Fibroblast of the aortic adventitia (primary cell): ENCODE measurements at places on chromosomes 7 and 10.

DNA sequence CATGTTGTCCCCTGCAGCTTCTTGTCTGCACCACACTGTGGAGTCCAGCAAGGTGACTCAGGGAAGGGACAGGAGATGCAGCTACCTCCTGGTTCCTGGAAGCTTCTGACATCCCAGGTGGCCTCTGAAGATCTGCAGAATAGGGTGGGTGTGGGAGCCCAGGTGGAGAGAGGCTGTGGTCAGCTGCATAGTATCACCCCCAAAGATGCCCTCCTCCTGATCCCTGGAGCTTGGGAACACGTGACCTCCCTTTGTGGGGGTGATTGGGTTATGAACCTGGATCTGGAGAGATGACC, 25.4 kb downstream of the CALML3 start:
- no peak for DNase-seq

- peak; percentile 11 for DNase-seq
Measured at GRCh38 chr7:117248829-117249228, 74.0 kb downstream of the WNT2 start.

GRCh38 chr7:38163671-38164070, 14.4 kb upstream of the STARD3NL start:
- no peak for DNase-seq

DNA sequence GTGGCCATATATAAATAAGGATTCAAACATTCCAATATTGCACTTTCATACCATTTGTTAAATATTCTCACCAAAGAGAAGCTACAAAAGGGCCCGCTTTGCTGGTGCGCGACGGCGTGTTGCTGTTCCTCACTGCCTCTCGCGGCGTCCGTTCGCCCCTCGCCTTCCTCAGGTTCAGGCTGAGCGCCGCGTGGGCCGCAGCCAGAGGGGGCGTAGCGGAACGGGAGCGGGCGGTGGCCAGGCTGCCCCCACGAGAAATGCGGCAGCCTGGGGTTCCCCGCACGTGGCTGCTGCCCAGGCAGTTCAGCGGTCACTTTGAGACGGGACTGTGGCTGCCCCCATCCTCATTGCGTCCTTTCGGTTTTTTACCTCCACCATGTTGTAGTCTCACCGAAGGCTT, 67.3 kb upstream of the VWDE start:
- DNase-seq, result no peak

GRCh38 chr7:107494884-107495283, 25.0 kb downstream of the GPR22 start:
- DNase-seq, result no peak

DNA sequence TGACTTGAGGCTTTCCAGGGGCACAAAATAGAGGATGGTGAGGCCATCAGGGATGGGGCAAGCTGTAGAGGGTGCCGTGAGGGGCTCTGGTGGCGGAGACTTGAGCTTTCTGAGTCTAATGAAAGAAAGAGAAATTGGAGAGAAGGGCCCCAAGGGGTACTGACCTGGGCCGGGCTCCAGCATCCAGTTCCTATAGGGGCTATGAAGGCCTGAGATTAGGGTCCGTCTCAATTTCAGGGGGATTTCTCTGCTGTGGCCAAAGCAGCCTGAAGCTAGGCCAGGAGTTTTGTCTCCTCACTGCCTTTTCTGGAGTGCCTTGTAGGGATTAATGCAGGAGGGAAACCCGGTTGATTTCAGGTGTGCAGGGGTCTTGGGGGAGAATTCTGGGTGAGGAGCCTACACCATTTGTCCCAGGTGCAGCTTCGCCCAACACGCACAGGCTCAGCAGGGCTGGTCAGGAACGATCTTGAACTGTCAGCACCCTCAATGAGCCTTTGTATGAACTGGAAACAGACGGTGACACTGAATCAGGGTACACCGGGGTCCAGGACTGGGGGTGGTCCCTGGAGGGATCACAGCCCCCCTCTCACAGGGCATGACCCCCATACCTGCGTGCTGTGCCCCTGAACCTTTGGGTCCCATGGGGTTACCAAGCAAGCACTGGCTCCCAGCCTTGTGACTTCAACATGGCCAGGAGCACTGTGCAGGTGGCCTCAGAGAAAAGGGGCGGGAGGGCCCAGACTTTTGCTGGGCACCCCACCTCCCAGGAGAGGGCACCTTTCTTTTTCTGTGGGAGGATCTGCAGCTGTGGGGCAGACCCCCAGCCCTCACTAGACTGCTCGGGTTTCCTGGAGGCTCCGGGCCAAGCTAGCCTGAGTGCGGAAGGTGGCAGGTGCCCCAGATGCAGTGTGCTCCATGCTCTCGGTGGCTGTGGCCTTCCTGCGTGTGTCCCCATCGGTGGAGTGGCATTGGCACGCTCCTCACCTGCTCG, 122.9 kb upstream of the RET start:
- no peak for DNase-seq

DNA sequence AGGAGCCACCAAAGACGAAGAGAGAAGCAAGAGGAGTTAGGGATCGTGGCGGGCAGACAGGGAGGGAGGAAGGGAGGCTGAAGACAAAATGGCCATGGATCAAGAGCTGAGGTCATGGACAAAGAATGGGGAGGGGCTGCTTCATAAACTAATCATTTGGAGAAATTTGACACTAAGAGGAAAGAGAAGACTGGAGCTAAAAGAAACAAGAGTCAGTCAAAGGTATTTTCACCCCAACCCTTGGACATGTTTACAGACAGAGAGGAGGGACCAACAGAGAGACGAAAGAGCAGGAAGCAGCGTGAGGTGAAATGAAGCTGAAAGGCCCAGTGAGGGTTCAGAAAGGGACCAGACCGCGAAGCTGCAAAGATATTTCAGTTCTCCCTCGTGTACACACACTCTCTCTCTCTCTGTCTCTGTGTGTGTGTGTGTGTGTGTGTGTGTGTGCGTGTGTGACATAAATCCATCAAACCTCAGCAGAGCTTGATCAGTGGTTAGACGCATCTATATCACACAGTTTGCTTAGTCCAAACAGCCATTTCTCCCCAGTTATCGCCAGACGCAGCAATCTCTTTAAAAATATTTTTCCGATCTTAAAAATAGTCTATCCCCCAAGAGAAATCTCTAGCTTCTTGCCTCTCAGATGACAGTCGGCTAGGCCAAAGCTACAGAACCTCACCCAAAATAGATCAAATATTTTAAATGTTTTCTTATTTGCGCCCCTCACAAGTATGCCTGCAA, 12.5 kb upstream of the CALD1 start:
- DNase-seq, result peak; percentile 83

- no peak for DNase-seq
Measured at GRCh38 chr10:86899132-86899531, 58.3 kb downstream of the MMRN2 start.

DNA sequence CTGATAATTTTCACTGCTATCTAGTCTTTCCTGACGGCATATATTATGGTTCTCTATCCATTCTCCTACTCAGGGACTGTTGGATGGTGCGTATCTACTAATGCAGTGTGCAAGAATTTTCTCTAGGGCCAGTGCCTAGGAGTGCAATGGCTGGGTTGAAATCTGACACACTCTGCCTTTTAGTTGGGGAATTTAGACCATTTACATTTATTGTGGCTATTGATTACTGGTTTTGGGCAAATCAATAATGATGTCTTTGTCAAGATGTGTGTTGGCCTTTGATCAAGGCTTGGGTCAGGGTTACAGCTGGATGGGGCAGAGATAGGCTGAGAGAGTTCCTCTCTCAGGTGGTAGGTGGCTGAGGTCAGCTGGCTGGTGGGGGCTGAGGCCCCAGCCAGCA, 21.8 kb downstream of the NPTX2 start:
- DNase-seq, result no peak

DNA sequence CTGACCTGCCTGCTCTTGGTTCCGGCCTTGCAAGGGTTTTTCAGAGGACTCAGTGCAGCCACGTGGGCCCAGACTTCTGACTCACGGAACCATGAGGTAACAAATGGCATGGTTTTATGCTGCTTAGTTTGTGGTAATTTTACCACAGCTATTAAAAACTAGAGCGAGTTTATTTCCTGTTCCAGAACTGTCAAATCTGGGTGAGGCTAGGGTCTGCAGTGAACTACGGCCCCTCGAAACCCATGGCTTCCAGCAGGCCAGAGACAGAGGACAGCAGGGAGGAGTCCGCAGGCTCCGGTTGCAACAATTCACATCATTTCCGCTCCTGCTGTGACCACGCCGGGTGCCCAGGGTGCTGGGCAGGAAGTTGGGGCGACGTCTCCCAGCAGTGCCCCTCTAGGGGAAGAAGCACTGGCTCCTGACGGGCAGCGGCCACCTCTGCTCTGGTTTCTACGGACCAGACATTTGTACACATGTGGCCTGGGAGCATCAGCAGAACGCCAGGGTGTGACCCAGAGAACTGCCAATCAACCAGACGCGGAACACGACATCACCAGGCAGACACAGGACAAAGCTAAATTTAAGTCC, 74.8 kb downstream of the ADARB2 start:
- no peak for DNase-seq

DNA sequence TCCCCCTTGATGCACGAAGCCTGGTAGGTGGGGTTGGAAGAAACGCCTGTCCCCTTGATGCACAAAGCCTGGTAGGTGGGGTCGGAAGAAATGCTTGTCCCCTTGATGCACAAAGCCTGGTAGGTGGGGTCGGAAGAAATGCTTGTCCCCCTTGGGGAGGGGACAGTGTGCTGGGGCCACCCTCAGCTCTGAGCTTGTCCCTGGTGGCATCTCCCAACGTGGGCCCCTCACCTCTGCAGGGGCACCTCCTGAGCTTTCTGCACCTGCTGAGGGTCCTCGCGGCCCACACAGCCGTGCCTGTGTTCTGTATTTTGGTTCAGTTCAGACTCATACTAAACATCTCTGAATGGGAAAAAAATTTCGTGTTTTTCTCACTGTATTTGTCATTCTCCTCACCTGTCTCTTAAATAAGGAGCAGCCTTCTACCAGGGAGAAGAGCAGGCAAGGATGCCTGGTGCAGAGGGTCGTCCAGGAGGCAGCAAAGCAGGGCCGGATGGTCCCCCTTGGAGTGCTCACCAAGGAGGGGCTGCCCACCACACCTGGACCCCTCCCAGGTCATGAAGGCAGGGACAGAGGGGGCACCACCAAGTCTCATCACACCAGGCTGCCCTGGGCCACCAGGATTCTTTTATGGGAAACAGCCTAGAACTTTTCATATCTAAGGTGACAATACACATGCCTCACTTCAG, 24.7 kb downstream of the VIPR2 start:
- DNase-seq, result no peak

- no peak for DNase-seq
Measured at GRCh38 chr10:66717231-66717981, 208.4 kb upstream of the LRRTM3 start.

DNA sequence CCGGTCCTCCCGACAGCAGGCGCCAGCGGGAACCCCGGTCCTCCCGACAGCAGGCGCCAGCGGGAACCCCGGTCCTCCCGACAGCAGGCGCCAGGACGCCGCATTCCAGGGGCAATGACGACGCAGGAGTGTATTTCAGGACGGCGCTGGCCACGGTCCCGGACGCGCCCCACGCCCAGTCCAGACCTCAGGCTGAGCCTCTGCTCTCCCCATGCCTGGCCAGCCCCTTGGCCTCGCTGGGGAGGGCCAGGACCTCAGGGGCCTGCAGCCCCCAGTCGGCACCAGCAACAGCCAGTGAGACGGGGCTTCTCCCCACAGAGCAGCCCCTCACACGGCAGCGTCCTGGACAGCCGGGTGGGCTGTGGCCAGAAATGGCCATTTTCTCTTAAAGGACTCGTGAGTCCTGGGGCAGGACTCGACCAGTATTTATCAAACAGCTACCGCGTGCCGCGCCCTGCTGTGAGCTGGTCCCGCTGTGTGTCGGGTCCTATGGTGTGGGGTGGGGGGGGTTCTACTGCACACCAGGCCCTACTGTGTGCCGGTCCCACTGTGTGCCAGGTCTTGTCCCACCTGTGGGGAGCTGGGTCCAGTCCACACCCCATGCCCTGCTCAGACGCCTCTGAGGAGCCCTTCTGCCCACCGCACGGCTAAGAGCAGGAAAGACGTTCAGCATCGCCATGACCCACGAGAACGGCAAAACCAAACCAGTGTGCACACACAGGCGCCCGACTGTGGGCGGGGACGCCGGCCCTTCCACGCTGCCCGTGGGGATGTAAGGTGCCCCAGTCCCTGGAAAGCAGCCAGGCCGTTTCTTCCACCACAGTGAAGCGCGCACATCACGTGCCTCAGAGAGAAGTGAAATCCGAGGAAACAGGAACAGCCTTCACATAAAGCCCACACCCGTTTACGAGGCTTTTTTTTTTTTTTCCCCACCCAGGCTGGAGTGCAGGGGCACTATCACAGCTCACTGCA, 33.3 kb downstream of the GET4 start:
- DNase-seq, result peak; percentile 70

GRCh38 chr7:145184956-145185355, 349.1 kb upstream of the TPK1 start:
- no peak for DNase-seq

GRCh38 chr7:39526666-39527065, 39.5 kb upstream of the YAE1 start:
- DNase-seq, result no peak

- DNase-seq, result no peak
Measured at GRCh38 chr10:50410066-50410811, 158.9 kb upstream of the ASAH2 start.

GRCh38 chr7:51154201-51154600, 162.4 kb downstream of the COBL start:
- no peak for DNase-seq

- no peak for DNase-seq
Measured at GRCh38 chr10:11170574-11170973, 152.9 kb downstream of the CELF2 start.

DNA sequence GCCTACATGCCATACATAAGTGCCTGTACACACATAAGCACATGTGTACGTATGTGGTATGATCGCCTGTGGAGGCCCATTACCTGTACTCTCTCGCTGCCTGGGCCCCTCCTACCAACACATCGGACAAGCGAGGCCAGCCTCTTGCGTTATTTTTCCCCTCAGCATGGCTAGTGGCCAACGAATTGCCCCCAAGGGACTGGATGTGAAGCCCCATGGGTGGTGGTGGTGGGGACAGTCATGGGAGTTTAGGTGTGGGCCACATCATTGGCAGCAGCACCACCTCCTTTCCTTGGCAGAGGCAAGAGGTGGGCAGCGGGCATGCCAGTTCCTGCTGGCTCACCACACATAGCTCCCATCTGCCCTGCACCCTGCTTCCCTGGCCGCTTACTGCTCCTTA, 10.0 kb downstream of the GRK5 start:
- DNase-seq, result no peak

- DNase-seq, result no peak
Measured at GRCh38 chr7:70506434-70506833, 625.5 kb upstream of the GALNT17 start.

DNA sequence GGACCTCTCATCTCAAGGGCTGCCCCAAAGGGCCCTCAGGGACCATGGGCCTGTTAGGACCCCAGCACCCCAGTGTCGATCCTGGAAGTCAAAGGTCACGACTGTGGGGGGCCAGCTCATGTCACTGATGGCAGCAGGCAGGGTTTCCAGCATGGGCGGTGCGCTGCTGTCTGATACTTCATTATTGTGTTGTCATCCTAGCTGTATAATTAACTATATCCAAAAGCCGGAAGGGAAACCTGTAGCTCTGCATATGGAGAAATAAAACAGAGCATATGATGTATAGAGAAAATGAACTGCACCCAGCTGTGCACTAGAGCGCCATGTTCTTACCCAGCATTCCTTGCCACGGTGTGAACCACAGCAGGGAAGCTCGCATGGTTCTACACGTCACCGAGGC, 196.3 kb downstream of the EBF3 start:
- DNase-seq, result no peak

- DNase-seq, result peak; percentile 20
Measured at GRCh38 chr10:48306870-48307710, 613 bp downstream of the MAPK8 start.
